ENCODE measurements at places on chromosomes 13 and 19.

GRCh38 chr19:330503-330902 lies 14.1 kb downstream of the MIER2 start:
- no peak overlapping the region for H3K4me3 ChIP-seq
- H3K4me1 ChIP-seq: no peaks in the 10 kb centered on the region
- H3K27ac ChIP-seq: no peak overlapping the region

- DNase-seq: no peak
- no peak overlapping the region for H3K27ac ChIP-seq
These were observed 762.1 kb upstream of the ARGLU1 start for GRCh38 chr13:107329991-107330390.

DNA sequence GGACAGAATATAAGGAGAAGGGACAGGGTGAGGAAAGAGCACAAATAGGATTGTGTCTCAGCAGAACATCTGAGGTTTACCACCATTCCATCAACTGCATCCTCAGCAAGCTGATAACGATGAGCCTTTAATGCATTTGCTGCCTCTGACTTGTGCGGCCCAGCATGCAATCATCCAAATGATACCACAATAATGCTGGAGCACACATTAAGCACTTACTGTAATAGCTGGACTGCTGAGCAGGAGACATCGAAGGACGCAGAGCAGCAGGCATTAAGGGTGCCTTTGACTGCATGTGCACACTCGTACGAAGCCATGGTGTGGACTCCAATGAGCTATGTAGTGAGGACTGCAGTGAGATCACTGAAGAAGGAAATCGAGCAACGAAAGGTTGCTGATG lies 469.4 kb downstream of the FOXO1 start:
- H3K4me3 ChIP-seq: no peak overlapping the region
- no peaks in the 10 kb centered on the region for H3K4me1 ChIP-seq
- no peak overlapping the region for H3K27ac ChIP-seq
- peaks cover 2% of the 10 kb centered on the region for H3K36me3 ChIP-seq
- no peaks in the 10 kb centered on the region for H3K27me3 ChIP-seq

GRCh38 chr13:48159826-48160225 lies 64.9 kb upstream of the MED4 start:
- no peaks in the 10 kb centered on the region for H3K27me3 ChIP-seq
- peaks cover 29% of the 10 kb centered on the region for H3K4me1 ChIP-seq
- peaks cover 4% of the 10 kb centered on the region for H3K36me3 ChIP-seq
- no peak overlapping the region for H3K4me3 ChIP-seq

Data from central memory CD8-positive, alpha-beta T cell (primary cell).